SIG-M5 (cell line): ENCODE measurements at places on chromosomes 1 and 21.

GRCh38 chr1:226512076-226512728 lies 36.4 kb upstream of the STUM start:
- no peak for DNase-seq

DNA sequence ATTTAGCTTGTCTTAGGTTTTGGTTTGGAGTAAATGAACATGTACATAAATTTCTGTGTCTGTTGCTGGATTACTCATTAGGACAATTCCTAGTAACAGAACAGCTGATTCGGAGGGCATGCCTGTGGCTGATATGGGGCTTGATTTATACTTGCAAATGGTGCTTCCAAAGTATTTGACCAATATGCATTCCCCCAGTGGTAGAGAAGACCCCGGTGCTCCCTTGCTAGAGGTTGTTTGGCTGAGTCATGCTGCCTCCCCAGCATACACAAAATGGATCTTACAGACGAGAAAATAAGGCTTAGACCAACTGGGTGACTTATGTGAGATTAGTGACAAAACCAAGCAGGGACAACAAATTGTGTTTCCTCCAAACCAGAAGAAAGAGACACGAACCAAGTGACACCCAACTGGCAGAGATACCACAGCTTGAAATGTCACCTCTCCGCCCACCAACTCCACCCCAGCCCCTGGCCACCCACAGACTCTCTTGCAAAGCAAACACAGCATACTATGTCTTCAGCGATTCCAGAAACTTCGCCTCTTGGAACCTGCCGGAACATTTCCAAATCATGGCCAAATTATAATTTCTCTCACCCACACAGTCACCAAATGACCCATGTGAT lies 75.9 kb upstream of the ETS2 start:
- DNase-seq, result no peak

DNA sequence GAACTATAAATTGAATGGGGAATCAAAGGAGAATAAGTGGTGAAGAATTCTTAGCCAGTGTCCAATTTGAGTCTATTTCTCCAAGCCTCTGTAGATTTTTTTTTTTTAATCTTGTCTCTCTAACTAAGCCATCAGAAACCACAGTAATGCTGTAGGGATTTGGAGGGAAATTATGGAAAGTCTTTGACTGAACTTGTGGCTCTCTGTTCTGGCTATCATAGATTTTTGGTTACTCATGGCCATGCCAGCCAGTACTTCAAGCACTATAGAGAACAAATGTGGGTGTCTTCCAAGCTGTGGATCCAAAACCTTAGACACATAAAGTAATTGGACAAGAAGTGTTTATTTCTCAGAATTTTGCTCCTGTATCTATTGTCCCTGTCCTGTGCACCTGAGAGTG lies 147.9 kb downstream of the LRRC40 start:
- no peak for DNase-seq

DNA sequence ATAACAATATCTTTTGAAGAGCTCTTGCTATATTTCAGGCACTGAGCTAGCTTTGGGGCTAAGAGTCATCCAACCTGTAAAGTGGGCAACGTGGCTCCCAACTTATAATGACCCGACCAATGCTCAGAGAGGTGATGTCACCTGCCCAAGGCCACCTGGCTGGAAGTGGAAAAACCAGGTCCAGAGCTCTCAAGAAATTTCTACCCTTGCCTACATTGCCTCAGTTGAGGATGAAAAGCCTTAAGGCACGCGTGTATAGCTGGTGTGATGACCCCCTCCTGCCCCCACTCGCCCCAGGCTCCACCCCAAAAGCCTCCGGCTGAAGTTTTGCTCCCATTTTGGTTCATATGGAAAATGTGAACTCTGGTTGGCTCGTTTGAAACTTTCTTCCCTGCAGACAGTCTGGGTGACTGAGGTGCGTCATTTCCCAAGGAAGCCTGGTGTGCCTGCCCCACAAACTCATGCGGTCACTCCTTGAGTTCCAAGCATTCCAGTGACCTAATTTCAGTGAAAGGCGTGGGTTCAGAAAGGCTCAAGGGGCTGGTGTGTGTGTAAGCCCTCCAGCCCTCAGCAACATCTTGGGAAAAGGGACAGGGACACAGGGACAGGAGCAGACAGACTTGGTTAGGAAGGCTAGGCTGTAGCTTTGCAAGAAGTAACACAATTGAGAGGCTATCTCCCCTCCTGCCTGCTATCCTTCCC lies 20.5 kb downstream of the HTR1D start:
- DNase-seq, result no peak

GRCh38 chr1:56660293-56660692 lies 15.2 kb downstream of the PRKAA2 start:
- DNase-seq, result no peak

DNA sequence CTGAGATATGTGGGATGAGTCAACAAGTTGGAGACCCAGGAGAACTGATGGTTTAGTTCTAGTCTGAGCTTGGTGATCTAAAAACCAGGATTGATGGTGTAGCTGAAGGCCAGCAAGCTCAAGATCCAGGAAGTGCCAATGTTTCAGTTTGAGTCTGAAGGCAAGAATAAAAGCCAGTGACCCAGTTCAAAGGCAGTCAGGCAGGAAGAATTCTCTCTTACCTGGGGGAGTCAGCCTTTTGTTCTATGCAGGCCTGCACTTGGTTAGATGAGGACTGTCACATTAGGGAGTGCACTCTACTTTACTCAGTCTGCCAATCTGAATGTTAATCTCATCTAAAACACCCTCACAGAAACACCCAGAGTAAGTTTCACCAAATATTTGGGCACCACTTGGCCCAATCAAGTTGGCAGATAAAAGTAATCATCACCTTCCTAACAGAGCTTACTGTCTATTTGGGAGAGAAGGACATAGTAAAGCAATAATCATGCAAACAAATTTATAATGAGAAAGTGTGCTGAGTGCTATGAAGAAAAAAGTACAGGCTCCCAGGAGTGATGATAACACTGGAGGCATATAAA lies 63.4 kb downstream of the TSEN15 start:
- DNase-seq, result no peak

DNA sequence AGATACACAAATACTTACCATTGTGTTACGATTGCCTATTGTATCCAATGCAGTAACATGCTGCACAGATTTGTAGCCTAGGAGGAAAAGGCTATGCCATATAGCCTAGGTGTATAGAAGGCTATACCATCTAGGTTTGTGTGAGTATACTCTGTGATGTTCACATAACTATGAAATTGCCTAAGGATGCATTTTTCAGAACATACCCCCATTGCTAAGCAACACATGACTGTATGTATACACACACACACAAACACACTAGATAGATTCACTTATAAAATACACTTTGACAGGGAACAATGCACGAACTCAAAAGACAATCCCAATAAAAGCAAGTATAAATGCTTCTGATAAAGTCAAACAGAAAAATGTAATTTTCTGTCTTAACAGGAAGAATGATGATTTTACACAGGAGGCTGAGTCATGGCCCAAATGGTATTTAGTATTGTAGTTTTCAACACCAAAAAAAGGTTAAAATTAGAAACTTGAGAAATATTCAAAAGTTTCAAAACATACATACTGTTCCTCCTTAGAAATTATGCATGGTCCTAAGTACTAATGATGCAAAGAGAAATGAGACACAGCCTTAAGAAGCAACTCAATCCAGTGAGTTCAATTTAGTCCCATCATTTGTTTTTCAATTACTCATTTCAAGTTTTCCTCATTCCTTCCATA lies 12.2 kb downstream of the FH start:
- no peak for DNase-seq

GRCh38 chr21:26784974-26785373 lies 60.2 kb downstream of the ADAMTS1 start:
- no peak for DNase-seq

- DNase-seq, result no peak
Observed at GRCh38 chr1:109932679-109933078, 22.0 kb downstream of the CSF1 start.

DNA sequence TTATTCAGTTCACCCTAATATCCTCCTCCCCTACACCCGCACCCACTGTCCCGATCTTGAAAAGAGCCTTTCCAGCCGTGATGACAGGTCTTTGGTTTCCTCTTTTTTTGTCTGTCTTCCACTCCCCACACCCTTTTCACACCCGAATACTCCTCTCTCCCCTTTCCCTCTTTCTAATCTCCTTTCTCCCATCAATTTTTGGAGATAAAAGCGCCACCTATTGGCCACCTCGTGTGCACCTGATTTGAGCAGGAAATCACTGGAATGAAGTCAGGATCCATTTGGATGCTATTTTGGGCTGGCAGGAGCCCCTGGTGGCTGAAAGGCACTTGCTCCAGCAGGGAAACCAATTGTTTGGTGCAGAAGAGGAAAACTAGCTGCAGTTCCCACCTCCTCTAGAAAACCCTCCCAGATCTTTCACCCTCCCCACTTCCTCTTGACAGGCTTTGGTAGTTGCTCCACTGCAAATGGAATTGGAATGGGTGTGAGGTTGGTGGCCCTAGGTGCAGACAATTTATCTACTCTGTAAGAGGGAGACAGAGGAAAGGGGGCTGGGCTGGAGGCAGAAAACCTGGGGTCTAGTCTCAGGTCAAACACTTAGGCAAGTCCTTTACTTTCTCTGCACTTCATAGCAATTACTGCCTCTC lies 8.4 kb downstream of the FOXE3 start:
- no peak for DNase-seq

- DNase-seq, result no peak
Observed at GRCh38 chr1:200082329-200082728, 54.8 kb downstream of the NR5A2 start.

DNA sequence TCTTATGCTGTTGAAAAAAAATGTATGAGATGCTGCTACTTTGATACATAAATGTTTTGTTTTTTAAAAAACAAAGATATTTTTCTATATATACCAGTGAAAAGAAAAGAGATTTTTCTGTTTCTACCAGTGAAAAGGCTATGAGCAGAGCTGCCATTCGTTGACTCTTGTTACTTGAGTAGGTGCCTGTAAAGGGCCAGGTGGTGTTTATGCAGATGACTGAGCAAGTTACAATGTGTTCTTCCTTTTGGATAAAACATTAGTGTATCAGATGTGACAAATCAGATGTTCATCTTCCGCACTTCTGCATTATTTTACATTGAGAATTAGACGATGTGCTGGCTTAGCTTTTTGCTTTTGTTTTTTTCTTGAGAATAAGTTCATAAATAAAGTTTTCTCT lies 45.4 kb downstream of the BARHL2 start:
- no peak for DNase-seq

DNA sequence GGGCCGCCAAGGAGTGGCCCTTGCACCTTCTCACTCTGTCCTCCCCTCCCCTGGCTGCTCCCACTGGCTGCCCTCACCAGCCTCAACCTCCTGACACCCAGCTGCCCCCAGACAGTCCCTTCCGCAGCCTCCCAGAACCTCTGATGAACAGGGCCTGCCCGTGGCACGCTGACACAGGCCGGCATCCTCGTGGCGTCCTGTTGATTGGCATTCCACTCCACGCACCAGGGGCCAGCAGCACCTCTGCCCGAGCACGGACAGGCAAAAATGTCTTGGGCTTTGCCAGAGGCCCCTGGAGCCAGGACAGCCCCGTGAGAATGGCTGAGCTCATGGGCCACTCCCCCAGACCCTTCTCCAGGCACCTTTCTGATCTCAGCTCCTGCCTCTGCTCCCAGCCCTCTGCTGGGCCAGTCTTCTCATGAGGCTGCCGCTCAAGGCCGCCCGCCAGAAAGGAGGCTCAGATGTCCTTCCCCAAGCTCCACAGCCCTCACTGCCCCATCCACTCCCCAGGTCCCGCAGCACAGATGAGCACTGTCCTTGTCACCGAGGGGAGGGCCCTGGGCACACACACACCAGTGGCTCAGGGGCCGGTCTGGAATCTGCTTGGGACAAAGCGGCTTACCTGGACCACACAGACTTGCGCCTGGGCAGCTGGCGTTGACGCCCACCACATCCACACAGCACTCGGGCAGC lies 15.8 kb upstream of the RNF223 start:
- no peak for DNase-seq

DNA sequence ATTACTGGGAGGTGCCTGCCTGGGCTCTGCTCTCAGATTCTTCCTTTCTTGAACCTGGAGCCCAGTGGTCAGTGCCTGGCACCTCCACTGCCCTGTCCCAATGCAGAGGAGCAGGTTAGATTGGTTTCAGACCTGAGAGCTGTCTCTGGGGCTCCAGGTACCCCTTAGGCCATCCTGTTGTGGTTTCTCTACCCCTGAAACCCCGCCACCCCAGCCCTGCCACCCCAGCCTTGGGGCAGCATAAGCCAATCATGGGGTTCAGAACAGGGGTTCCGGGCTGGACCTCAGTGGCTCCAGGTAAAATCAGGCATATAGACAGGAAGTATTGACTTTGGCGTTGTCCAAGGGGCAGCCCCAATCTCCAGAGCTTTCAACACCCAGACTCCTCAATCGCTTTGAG lies 3.2 kb upstream of the SLC6A9 start:
- no peak for DNase-seq

GRCh38 chr1:198640174-198640573 lies 1.3 kb downstream of the PTPRC start:
- no peak for DNase-seq

GRCh38 chr1:221855156-221855555 lies 113.3 kb upstream of the DUSP10 start:
- DNase-seq, result no peak

DNA sequence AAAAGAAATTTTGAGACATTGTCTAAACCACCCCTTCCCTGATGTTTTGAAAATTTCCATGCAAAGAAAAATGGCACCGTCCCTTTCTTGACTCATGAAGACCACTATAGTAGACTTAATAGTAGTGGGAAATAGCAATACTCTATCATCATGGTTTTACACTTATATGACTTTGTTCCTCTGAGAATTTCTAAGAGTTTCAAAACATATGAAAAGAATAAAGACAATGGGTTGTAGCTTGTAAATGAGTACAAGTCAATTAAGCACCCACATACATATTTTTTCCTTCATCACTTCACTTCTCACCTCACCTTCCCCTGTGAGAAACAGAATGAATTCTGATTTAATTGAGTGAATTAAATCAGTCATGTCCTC lies 151.7 kb downstream of the LYPLAL1 start:
- DNase-seq, result no peak

- DNase-seq, result no peak
Observed at GRCh38 chr1:181094416-181095212, 6.1 kb downstream of the IER5 start.

DNA sequence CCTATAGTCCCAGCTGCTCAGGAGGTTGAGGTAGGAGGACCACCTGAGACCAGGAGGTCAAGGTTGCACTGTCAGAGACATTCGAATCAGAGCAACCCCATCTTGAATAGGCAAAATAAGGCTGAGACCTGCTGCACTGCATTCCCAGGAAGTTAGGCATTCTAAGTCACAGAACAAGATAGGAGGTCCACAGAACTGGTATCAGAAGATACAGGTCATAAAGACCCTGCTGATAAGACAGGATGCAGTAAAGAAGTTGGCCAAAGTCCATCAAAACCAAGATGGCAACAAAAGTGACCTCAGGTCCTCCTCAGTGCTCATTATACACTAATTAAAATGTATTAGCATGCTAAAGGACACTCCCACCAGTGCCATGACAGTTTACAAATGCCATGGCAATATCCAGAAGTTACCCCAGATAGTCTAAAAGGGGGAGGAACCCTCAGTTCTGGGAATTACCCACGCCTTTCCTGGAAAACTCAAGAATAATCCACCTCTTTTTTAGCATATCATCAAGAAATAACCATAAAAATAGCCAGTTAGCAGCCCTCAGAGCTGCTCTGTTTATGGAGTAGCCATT lies 65.2 kb upstream of the KLHDC7A start:
- DNase-seq, result no peak

GRCh38 chr1:4124631-4125145 lies 224.6 kb upstream of the C1orf174 start:
- DNase-seq, result no peak
